AG04450 (cell line): ENCODE measurements at places on chromosomes 7 and 10. TPM values are rescaled to one million over a fixed set of nuclear protein-coding genes. Genes with fewer than 3 reads are reported as not detected.

- DNase-seq, result no peak
Observed at GRCh38 chr10:114181971-114182370, 2.8 kb downstream of the TDRD1 start.

DNA sequence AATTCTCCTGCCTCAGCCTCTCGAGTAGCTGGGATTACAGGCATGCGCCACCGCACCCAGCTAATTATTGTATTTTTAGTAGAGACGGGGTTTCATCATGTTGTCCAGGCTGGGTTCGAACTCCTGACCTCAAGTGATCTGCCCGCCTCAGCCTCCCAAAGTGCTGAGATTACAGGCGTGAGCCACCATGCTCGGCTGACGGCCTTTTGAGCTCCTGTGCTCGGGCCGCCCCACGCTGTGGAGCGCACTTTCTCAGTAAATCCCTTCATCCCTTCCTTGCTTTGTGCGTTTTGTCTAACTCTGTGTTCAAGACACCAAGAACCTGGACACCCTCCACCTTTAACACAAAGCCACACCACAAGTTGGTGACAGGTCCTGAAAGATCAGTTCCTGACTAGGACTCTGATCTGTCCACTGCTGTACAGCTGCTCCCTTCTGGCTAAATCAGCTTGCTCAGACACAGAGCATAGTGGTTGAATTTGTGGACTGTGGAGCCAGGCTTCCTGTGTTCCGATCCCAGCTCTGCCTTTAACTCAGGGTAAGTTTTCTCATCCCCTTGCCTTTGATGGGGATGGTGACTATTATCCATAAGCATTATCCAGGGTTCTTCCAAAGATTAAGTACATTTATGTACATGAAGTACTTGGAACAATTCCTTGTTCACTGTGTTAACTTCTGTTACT is 20.1 kb downstream of the CHST3 start:
- no peak for DNase-seq

DNA sequence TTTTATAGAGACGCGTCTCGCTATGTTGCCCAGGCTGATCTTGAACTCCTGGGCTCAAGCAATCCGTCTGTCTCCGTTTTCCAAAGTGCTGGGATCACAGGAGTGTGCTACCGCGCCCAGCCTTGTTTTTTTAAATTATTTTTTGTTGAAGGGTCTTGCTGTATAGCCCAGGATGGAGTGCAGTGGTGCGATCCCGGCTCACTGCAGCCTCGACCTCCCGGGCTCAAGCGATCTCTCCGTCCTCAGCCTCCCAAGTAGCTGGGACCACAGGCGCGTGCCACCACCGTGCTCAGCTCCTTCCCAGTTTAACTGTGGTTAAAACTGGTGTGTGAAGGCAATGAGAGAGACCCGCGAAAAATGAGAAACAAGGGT is 11.0 kb upstream of the HNRNPF start:
- no peak for DNase-seq

- DNase-seq, result no peak
Observed at GRCh38 chr10:24307696-24308485, 99.0 kb downstream of the KIAA1217 start.

DNA sequence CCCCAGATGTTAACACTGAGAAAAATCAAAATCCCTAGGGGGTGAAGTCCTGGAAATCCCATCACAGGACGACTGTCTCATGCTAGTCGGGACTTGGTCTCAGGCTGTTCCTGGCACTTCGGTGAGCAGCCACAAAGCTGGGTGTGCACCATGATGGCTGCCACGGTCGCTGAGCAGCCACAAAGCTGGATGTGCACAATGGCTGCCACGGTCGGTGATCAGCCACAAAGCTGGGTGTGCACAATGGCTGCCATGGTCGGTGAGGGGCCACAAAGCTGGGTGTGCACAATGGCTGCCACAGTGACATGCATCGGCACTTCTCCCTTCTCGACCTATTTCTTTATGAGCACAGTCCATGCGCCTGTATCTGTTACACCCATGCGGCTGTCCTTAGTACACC is 505.1 kb downstream of the TCERG1L start:
- no peak for DNase-seq

The GIMAP8 gene
- polyA plus RNA-seq, result not detected in 2 replicates

The ZNF804B gene
- polyA plus RNA-seq, result not detected in 2 replicates

The MALRD1 gene
- 2.1 and 2.4 TPM in 2 replicates for polyA plus RNA-seq
